ENCODE measurements at places on chromosomes 6 and 20.

- DNase-seq = no peak
Measured at GRCh38 chr6:85344996-85345395, 104.9 kb upstream of the NT5E start.

GRCh38 chr6:31057426-31058003 is 47.2 kb downstream of the MUC22 start:
- DNase-seq = no peak

DNA sequence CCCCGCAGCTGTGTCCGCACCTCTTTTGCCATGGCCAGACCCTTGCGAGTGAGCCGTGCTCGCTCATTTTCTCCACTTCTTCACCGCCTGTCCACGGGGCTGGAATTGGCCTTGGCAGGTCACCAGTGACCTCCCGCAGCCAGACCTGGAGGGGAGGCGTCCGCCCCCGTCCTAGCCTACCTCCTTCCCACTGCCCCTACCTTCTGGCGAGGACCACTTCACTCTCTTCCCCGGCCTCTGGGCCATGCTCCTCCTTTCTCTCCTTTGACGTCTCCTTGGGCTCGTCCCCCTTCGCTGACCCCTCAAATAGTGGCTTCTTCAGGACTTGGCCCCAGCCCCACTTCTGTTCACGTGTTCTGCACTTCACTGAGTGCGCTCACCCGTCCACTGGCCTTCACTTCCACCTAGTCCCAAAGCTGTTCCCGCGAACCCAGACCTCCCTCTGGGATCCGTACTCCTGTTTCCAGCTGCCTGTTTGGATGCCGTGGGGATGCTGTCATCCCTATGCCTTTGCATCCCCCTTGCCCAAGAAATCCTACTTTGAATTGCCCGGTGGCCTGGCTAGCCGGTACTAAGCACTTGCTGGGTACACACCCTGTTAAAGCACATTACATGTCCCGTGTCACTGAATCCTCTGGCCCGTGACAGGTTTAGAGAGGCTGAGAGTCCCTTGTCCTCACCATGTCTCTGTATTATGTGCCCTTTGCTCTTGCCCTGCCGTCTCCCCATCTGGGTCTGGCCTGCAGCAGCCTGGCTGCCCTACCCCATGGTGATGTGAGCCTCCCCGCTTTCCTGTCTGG is 33.0 kb downstream of the SPATA2 start:
- DNase-seq = no peak

DNA sequence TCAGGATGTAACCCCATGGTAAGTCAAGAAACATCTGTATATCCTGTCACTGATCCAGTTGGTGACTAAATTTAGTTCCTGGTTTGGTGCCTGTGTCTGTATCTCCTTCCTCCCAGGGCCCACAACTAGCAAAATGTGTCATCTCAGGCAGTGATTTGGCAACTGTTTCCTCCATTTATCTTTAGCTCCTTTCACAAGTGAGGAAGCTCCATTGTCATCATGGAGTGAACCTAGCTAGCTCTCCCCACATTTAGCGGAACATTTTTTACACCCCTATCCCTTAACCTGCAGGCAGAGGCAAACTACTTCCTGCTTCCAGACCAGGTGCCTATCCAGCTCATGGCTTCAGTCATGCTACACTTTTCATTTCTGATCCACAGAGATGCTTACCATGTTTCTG is 99.5 kb downstream of the IPCEF1 start:
- peak; percentile 76 for DNase-seq

DNA sequence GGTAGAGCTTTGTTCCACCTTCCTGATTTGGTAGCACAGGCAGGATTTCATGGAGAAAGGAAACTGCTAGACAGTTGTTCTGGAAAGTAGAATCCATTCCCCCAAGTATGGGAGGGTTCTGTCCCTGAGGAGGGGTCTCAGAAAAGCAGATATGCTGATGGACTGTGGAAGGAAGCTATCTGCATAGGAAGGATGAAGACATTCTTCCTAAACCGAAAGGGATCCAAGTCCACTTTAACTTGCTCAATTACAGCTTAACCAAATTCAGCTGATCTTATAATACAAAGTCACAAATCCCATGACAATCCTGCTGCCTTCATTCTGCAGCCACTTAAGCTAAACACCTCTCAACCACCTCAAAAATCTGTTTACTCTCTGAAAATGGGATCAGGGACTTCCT is 2.6 kb downstream of the MAN1A1 start:
- DNase-seq = peak; percentile 55

DNA sequence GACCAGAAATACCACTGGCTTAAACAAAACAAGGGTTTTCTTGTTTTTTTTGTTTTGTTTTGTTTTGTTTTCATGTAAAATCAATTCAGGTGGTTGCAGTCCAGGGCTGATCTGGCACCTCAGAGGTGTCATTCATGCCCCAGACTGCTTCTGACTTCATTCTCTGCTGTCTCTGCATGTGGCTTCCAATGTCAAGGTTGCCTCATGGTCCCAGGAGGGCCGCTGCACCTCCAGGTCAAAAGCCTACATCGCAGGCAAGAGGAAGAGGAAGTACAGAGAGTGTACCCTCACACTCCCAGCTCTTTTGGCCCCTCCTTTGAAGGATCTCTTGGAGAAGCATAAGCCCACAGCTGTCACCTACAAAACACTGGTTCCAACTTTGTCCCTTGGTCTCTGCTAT is 1.4 kb upstream of the BTN3A1 start:
- peak; percentile 49 for DNase-seq

GRCh38 chr6:39169448-39170344 is 54.7 kb upstream of the SAYSD1 start:
- no peak for DNase-seq

DNA sequence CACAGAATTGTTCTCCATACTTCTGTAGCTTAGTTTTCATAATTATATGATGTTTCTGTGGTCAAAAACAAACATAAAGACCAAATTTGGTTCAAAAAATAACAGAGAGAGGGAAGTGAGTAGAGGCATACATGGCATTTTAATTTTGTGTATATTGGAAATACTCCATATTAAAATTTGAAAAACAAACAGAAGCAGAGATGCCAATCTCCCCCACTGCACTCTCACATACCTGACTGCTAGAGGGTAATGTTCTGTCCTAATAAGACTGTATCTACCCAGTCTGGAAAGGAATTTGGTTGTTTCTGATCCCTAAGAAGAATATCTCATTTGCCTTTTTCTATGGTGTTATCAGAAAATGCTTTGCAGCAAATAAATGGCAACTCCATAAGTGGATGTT is 959.0 kb upstream of the FLRT3 start:
- no peak for DNase-seq

- no peak for DNase-seq
Measured at GRCh38 chr6:114020196-114020595, 49.2 kb upstream of the HDAC2 start.

- DNase-seq = no peak
Measured at GRCh38 chr20:3749689-3750531, 17.4 kb downstream of the HSPA12B start.

DNA sequence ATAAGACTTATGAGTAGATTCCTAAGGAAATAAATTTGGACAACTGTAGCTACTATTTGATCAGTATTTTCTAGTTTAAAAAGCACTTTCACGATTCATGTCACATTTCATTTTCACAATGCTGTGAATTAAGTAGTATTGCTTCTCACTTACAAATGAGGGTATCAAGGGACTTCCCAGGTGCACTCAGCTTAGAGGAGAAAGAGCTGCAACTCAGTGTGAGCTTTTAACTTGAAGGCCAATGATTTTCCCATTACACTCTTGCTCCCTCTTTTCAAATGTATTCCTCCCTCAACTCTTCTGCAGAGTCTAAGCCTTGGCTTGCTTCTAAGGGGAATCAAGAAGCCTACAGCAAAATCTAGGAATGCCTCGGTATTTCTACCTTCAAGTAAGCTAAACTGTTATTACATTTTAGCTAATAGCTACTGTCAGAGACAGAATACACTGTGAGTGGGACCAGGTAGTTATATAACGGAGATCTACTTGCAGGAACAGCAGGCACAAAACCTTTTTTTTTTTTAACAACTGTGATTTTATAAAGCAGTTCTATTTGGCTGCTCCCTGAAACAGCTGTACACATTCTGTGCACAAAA is 339.0 kb downstream of the SYNE1 start:
- DNase-seq = no peak

DNA sequence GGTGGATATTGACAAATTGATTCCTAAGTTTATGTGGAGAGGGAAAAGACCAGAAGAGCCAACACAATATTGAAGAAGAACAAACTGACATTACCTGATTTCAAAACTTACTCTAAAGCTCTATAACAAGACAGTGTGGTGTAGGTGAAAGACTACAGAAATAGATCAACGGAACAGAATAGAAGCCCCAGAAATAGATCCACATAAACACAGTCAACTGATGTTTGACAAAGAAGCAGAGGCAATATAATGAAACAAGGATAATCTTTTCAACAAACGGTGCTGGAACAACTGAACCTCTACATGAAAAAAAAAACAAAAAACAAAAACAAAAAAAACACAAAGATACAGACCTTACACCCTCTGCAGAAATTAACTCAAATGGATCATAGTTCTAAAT is 50.2 kb downstream of the MAP3K5 start:
- DNase-seq = no peak

DNA sequence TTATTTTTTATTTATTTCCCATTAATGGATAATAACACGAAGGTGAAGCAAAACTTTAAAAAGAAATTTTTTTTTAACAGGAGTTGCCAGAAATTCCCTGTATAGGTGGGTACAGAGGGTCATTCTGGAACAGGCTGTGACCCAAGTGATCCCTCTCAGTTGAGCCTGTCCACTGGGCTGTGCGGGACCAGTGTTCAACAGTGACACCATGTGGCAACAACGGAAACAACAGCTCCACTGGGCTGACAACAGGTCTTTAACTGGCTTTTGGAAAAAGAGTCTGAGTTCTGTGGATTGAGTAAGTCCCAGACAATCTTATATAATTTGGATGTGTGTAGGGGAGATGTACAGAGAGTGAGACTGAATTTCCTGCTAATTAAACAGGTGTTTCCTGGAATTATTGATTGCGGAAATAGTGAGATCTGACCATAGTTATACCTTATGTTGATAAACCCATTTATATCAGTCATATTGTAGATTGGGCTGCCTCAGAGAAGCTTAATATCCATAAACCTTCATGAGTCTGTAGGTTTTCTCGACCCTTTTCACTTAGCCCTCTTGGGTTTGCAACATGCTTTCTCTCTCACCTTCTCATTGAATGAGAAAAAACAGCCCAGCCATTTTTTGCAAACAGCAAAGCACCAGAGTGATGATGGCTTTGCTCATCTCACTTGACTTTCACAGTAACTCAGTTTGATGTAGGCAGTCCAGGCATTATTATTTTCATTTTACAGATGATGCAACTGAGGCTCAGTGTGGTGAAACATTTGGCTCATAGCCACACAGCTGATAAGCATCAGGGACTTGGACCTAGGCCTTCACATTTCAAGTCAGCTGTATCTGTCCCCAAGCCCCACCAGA is 17.5 kb downstream of the KIAA1755 start:
- peak; percentile 77 for DNase-seq

DNA sequence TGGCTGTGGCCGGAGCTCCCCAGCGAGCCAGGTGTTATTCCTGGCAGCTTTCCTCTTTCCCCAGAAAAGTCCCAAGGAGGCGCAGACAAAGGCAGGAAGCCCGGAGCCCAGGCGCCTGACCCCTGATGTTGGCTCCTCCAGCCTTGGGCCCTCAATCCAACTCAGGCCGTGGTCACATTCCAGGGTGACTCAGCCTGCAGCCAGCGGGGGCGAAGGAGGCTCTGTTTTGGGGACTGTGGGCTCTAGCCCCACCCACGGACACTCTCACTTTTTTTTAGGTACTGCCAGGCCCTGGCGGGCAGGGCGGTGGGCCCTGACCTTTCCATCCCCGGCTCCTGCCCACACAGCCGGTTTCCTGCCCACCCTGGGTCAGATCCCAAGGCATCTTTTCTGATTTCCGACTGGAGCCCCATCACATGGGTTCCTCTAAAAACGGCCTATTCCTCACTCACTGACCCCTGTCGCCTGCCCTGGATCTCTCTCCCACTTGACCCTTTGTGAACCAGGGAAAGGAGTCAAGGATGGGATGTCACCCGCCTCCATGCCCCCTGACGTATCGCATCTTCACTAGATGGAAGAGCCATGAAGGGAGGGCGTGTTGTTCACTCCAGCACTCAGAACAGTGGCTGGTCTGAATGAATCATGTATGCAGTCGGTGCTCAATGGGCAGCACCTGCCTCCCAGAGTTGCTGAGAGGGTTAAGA is 5.5 kb downstream of the PTGIS start:
- DNase-seq = no peak

- DNase-seq = no peak
Measured at GRCh38 chr6:156510242-156510641, 266.9 kb upstream of the ARID1B start.

GRCh38 chr6:118505656-118506055 is 42.4 kb upstream of the PLN start:
- DNase-seq = no peak

GRCh38 chr6:54729716-54730115 is 116.9 kb upstream of the FAM83B start:
- no peak for DNase-seq

- DNase-seq = peak; percentile 91
Measured at GRCh38 chr6:139588076-139588639, 213.7 kb upstream of the CITED2 start.
